Activated naive CD4-positive, alpha-beta T cell (primary cell): ENCODE measurements at places on chromosomes 11 and 22.

- no peak for DNase-seq
Observed at GRCh38 chr11:17333799-17334586, 17.6 kb upstream of the NCR3LG1 start.

DNA sequence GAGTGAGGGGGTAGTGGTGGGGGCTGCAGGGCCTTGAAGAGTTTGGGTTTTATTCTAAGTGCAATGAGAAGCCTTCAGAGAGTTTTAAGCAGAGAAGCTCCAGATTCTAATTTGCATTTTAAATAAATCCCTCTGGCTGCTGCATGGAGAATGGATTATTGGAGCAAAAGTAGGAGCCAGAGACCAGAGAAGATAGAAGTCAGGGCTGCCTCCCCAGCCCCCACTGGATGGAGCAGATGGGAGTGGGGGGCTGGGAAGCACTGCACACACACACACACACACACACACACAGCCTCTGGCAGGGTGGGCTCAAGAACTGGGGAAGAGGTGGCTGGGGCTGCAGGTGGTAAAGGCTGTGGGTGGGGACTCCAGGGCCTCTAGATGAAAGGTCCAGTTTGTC is 75.6 kb downstream of the TSPAN18 start:
- DNase-seq, result no peak

GRCh38 chr11:16879690-16880089 is 134.5 kb downstream of the PLEKHA7 start:
- no peak for DNase-seq

DNA sequence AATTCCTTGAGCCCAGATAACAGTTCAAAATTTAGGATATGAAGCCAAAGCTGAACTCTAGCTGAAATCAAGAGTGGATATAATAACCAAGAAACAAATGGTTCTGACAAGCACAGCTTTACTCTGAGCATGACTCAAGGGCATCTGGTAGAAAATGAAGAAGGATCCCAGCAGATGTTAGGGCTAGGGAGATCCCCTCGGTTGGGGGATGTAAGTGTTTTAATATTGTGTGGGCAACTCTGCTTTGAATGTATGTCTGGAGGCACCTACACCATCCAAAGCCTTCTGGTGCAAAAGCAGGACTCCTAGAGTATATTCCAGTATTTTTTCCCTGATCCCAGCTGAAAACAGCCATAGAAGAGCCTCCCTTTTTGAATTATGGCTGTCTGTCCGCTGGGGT is 61.7 kb downstream of the FLI1 start:
- no peak for DNase-seq

DNA sequence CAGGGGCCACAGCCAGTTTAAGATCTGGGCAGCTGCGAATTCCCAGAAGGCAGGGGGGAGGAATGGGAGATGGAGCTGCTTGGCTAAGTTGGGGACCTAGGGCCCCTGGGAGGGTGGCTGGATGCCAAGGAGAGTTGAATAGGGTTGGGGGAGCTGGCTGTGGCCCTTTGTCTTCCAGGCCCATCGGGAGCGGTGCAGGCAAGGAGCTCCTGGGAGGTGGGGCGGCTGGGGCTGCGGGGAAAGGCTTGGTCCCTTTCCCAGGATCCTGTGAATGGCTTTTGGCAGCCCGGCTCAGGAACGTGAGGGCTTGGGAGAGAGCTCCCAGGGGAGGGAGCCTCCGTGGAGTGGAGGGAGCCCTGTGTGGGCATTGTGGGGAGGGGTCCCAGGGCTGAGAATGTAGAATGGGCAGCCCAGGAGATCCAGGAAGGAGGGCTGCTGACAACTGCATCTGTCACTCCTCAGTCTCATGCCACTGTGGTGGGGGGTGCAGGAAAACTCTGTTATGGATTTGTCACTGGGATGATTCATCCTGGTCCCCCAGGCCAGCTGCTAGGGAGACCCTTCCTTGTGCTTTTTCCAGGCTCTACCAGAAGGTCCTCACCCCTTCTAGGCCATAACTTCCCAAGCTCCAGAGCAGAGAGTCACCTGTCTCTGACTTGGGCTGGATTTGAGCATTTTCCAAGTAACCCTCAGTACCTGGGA is 6.0 kb downstream of the FREY1 start:
- no peak for DNase-seq

GRCh38 chr22:44444341-44445306 is 53.4 kb downstream of the RTL6 start:
- no peak for DNase-seq

GRCh38 chr22:26481112-26481693 is 2.4 kb downstream of the HPS4 start:
- DNase-seq, result no peak

- no peak for DNase-seq
Observed at GRCh38 chr11:123576501-123576900, 77.9 kb downstream of the SCN3B start.

- no peak for DNase-seq
Observed at GRCh38 chr22:27949421-27949820, 30.4 kb upstream of the PITPNB start.

- DNase-seq, result no peak
Observed at GRCh38 chr11:11988681-11989261, 19.7 kb downstream of the DKK3 start.
